ENCODE measurements at places on chromosomes 7 and 10. TPM values are rescaled to one million over a fixed set of nuclear protein-coding genes. Genes with fewer than 3 reads are reported as not detected.

GRCh38 chr10:184911-185310 lies 49.7 kb downstream of the ZMYND11 start:
- DNase-seq = no peak

- no peak for DNase-seq
These were observed 81.1 kb upstream of the GTF2IRD1 start for GRCh38 chr7:74372511-74373111.

GRCh38 chr7:108308903-108309302 lies 147.3 kb downstream of the NRCAM start:
- peak; percentile 32 for DNase-seq

DNA sequence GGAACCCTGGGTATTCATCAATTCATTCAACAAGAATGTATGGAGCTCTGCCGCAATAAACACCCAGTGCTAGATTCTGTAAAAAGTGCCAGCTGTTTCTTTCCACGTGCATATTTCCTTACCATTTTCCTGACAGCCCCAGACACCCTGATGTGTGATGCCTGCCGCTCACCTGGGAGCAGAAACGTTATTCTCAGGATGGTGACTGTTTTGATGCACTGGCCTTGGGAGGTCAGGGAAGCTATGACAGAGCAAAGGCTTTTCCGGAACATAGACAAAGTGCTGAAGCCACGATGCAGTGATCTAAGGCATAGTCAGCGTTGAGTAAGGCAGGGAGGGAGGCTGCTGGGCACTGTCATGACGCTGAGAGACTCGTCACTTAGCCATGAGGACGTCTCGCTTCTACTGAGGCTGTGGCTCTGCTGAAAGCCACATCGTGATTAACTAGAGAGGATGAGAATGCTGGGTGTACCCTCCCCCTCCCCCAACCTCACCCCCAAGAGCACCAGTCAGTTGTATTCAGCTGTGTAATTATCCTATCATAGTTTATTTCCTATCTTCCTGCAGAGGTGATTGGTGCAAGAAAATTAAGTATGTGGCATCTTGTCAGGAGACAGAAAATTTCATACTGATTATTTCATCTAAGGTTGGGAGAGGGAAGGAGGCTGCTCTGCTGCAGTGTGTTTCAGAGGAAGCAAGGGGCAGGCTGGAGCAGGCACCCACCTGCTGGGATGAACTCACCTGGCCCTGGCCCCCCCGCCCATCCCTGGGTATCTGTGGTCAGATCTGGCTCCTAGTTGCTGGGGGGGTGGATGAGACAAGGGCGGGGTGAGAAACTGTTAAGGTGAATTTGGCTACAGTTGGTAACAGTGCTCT lies 48.8 kb upstream of the SMNDC1 start:
- DNase-seq = peak; percentile 77

GRCh38 chr10:71623986-71624291 lies 95.6 kb downstream of the C10orf105 start:
- no peak for DNase-seq

GRCh38 chr10:74645692-74646091 lies 180.7 kb upstream of the KAT6B start:
- DNase-seq = no peak

DNA sequence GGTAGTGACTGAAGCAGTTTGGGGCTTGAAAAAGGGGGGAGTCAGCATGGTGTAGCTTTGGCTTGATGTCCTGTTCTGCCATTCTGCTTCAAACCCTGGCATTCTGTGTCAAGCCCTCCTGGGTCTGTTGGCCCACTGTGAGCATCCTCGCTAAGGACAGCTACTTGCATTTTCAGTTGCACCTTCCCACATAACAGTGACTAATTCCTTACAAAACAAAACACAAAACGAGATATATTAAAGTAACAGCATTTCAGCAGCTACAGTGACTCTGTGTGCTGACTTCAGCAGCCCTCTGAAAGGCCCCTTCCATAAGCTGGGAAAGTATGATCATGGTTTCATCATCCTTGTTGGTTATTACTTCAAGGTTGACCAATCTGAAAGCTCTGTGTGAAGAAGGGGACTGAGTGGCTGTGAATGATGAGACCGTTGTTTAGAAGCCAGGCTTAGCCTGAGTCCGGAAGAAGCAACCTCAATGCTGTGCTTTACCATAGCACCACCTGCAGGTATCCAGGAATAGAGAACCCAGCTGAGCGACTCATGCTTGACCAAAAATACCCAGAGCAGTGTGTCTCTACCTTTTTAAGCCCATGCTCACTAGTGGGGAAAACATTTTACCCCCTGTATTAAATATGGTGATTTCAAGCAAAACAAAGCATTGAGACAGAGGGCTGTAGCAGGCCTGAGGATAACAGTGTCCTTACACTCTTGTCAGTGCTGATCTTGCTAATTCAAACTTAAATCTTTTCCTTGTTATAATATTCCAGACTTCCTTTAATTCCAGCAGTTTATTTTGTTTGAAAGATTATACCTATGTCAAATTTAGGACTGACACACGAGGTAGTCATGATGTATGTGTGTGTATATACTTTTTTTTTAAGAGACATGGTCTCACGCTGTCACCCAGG lies 42.6 kb upstream of the CC2D2B start:
- DNase-seq = peak; percentile 7

DNA sequence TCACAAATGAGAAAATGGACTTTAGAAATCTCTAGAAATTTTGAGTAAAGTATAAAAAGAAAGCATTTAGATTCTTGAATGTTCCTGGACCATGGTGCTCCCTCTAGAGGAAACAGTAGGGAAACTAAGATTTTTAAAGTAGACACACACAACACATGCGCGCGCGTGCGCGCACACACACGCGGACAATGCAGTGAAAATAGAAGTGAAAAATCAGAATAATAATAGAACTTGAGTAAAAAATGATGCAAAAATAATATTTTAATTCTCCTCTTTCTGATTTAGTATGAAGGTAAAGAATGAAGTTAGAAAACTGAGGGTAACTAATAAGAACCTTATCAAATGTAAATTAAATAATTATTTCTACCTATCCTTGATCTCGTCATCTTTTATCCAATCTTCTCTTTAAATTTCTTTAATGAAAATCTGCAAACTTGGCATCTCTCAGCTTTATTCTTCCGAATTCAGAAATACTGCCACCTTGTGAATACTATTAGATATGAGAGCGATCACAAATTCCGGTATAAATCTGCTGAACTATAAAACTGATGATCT lies 117.0 kb upstream of the AMPH start:
- DNase-seq = no peak

DNA sequence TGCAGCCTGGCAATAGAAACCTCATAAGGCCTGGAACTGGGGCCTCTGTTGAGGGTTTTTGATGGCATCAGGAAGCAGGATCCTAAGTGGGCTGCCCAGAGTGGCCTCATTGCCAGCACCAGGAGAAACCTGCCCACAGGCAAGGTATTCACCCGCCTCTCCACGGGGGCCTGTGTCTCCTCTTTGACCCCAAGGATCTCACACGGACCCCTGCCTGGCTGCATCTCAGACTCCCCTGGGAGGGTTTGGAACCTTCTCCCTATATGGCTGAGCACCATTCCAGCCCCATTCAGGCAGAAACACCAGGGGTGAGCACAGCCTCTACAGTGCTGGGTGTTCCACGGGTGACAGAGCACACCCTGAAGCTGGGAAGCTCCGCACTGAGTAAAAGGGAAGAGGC lies 14.6 kb upstream of the C10orf71 start:
- no peak for DNase-seq

DNA sequence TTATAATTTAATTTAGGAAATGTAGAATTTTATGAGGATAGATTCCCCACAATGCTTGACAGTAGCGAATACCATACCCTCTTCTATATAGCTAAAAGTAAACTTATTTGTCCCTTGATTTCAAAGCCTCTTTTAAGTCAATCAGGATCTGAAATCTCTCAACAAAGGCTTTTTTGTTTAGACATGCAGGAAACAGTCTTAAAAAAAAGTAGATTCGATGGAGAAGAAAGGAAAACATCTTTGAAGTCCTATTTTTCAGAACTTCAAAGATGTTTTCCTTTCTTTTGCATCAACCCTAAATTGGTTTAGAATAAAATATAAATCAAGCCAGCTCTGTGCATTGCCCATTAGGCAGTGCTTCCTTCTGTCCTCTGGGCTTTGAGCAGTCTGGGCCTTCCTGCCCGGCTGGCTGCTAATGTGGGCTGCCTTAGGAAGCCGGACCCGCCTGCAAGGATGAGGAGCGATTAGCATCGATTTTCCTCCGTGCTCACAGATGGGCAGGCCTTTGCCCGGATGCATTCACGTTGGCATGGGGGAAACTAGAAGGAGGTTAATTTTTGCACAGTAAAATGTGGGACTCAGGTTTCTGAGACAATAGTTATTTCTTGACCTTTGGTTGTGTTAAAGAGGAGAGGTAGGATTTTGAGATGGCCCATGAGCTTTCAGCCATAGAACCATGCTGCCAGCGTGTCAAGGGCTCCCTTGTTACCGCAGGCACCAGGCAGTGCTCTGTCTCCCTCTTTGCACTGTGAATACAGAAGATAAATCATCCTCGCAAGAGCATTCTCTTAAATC lies 15.5 kb downstream of the MSRB2 start:
- no peak for DNase-seq

- DNase-seq = peak; percentile 94
These were observed 75.4 kb downstream of the PROSER2 start for GRCh38 chr10:11898372-11899066.

DNA sequence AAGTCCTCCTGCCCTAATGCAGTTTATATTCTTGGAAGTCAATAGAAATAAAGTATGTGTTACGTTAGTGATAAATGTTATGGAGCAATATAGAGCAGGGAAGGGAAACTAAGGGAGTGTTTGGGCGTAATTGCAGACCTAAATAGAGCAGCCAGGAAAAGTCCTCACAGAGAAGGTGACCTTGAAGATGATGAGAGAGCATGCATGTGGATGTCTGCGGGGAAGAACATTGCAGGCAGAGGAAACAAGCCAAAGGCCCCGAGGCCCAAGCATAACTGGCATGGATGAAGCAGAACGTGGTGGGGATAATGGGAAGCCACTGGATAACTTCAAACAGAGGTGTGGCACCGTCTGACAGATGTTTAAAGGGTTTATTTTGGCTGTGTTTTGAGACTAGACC lies 12.5 kb downstream of the ADD3 start:
- DNase-seq = no peak

DNA sequence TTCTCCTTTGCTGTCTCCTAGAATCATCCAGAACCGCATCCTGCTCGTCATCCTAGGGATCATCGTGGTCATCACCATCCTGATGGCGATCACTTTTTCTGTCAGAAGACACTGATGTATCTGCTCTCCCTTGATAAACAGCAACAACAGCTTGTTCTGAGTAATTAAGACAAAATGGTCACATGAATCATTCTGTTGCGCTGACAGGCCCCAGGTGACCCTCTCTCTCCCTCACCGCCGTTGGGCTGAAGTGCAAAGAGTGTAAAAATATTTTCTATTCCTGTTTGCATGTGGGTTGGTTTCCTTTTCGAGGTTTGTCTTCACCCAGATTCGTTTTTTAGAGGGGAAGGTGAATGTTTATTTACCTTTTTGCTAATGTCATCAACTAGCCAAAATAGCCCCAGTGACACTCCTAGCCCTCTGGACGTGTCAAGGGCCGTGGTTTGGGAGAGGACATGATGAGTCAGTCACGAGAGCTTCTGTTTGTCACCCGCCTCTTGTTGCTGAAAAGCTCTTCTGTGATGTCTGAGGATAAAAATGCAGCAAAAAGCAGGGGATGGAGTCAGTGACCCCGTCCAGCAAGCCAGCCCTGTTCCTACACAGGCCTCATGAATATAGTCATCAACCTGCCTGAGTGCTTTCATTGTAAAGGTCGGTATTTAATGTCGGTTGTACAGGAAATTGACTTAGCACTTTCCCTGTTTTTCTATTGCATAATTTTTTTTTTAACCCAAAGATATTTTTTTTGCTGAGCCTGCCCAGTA lies 134.6 kb upstream of the TCF7L2 start:
- peak; percentile 63 for DNase-seq

GRCh38 chr10:30782537-30783461 lies 153.2 kb upstream of the LYZL2 start:
- DNase-seq = no peak

GRCh38 chr7:101243646-101244374 lies 1.1 kb downstream of the FIS1 start:
- DNase-seq = no peak

DNA sequence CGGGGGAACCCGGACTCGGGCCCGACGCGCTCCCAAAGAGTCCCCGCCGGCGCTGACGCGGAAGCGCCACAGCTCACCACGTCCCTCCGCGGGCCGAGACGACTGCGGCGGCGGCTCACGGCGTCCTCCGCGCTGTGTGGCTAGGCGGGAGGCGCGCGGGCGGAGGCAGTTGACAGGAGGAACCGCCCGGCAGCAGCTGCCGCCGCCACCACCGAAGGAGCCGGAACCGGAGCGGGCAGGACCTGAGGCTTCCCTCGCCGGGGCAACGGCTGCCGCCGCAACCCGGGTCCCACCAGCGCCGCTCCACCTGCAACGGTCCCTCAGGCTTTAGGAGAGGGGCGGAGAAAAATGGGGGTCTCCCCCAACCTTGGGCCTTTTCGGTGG lies 334 bp downstream of the ZNF800 start:
- no peak for DNase-seq

GRCh38 chr10:18690541-18690940 lies 31.3 kb downstream of the ARL5B start:
- no peak for DNase-seq

DNA sequence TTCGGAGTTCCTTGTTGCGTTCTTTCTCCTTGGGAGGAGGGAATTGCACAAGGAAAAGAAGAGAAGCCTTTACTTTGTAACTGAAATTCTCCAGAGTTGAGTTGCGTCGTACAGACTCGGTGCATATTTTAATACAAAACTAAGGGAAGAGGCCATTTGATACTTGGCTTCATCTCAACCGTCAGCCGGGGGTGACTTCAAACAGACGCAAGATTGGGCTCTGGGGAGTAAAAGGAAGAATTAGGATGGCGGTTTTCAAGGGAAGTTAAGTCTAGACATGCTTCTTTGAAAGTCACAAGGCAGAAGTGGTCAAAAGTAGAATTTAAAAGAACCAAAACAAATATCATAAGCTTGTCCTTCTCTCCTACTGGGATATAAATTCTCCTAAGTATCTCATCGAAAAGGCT lies 1.6 kb downstream of the PRR15 start:
- no peak for DNase-seq

DNA sequence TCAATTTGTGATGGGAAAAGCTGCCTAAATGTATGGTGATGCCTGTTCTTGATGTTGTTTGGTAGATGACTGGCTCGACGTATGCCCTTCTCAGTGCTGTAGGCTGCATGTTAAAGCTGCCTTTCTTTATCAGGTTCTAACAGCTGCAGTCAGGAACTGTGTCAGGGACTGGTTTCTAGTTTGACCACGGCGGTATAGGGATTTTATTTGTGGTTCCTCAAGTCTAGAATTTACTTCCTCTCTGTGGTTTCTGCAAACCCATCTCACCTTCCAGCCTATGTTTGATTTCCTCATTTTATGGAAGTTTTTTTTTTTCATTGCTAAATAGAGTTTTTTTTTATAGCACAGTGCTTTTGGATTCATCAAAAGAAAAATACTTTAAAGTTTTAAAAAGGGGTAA lies 26.5 kb downstream of the LMTK2 start:
- DNase-seq = peak; percentile 17

ZP3 gene
- 14.2 TPM for total RNA-seq

FBXL13 gene
- 19.4 TPM for total RNA-seq

KNDC1 gene
- total RNA-seq = 1.7 TPM

PDE6C gene
- total RNA-seq = not detected

SH3PXD2A gene
- total RNA-seq = 12.5 TPM

NYAP1 gene
- total RNA-seq = 1.3 TPM
